Retina (tissue), 1 donor: ENCODE measurements at places on chromosomes 5 and 9.

DNA sequence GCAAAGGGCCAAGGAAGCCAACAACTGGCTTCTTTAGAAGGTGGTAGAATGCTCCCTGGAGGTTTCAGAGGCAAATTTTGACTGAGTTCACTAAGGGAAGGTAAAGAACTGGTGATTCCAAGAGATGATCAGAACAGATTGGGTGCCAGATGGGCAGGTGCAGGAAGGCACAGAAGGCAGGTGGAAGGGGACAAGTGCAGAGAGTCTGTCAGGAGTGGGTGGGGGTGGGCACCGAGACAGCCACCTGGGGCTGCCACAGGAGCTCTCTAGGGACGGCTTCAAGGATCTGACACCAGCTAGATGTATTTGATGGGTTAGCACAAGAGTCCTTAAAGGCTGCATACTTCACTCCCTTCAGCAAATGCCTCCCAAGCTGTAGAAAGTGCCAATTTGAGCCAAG is 207.3 kb downstream of the PTTG1 start:
- no peak for DNase-seq

DNA sequence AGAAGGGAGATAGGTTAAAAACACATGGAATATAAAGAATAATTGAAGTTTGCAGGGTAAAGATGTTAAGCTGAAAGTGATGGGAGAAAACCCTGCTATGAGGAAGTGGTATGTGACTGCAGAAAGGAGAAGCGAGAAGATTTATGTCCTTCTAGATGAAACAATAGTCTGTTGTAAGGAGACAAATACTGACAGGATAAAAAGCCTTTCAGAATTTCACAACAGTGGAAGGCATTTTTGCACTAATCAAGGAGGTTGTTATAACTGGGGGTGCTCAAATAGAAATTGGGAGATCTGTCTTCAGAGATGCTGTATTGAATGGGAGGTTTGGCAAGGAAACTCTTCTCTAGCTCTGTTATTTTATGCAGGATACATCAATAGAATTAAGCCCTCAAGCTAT is 69.6 kb downstream of the NMUR2 start:
- DNase-seq, result no peak

DNA sequence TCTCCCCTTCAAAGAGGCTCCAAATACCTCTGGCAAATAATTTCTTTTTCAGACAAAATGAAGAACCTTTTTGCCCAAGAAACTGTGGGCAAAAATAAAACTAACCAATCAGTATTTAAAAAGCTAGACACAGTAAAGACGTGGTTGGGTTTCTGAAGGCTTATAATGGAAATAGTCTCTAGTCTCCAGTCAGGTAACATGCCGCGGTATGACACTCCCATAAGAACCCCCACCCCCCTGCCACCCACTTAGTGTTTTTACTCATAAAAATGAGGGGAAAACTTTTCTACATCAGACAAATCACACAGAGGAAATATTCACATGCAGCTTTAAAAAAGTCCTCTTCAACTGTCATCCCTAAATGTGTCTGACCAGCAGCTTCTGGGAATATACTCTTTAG is 105.3 kb downstream of the THBS4 start:
- DNase-seq, result no peak

- DNase-seq, result peak; percentile 40
Measured at GRCh38 chr5:139795074-139796001, at the start of gene PSD2. Gene PSD2, plus strand, starts transcription at chr5:139795808. Its CDS starts 13,633 bp downstream, at chr5:139809441.

- DNase-seq, result no peak
Measured at GRCh38 chr9:120837921-120838320, 4.8 kb downstream of the PSMD5 start.

- no peak for DNase-seq
Measured at GRCh38 chr5:8150791-8151190, 281.8 kb downstream of the MTRR start.

DNA sequence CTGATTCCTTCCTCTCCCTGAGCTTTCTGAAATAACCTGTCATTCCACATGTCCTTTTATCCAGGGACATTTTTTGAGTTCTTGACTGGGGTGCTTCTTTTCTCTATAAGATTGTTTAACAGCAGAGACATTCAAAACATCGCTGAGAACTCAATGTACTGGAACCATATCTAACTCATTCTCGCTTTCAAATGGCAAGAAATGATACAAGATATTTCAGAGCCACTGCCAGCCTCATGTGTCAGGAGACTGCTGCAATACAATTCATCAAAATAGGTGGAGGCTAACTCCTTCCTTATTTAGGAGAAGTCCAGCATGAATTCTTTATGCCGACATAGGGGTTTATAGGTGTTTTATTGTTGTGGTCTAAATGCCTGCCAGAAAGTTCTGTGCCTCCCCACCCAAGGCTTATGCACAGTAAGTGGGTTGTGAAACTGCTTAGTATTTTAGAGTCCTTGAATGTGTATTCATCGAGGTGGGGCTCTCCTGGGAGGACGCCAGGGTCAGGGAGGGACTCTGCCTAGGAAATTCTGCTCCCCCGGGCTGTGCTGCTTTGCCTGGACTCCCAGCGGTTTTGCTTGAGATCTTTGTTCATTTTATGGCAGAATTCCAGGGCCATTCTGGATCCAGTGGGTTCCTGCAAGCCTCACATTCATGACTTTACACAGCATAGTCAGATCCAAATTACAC is 53.9 kb downstream of the ZNF474 start:
- no peak for DNase-seq
